ENCODE measurements at places on chromosomes 1 and 21. TPM values are rescaled to one million over a fixed set of nuclear protein-coding genes. Genes with fewer than 3 reads are reported as not detected.

The RYR2 gene
- total RNA-seq, result not detected

The MYOG gene
- total RNA-seq, result not detected

The KRTAP10-11 gene
- total RNA-seq, result not detected

The PDZK1IP1 gene
- total RNA-seq, result 0.30 TPM

The FCRL6 gene
- not detected for total RNA-seq

The ETV3 gene
- 9.2 TPM for total RNA-seq

The EFNA1 gene
- 33.2 TPM for total RNA-seq

The C1orf141 gene
- total RNA-seq, result not detected
